ENCODE measurements at places on chromosomes 5 and 9.

DNA sequence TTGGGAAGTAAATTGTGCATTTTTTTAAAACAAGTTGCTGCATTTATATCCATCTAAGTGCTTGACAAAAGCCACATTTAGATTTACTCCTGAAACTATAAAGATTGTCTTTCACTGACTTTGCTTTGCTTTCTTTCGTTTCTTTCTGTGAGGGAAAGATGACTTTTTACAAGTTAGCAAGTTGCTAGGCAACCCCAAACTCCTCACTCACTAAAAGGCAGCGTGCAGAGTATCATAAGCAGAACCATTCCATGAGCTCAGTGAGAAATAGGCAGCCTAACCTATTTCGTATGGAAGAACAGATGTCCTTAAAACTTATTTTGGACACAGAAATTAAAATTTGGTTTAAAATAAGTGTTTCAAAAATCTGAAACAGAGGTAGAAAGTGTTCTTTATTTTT lies 29.0 kb downstream of the KLF9 start:
- DNase-seq = no peak

GRCh38 chr5:116492776-116493175 lies 81.8 kb downstream of the SEMA6A start:
- DNase-seq = no peak

DNA sequence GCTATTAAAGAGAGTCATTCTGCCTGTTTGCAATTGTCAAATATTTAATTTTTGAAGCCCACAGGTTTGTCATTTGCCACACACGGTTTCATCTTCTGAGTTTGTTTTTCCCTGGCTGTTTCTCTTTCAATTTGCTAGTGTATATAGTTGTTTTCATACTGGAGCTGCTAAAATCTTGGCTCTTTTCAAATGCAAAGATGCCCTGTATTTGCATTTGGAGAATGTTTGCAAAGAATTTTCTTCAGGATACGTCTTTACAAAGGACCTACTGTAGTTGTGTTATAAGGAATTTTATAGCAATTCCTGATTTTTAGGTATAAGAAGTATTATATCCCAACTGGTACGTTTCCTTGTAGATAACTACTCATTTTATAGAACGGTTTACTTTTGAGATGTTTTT lies 48.0 kb downstream of the IZUMO3 start:
- DNase-seq = no peak

DNA sequence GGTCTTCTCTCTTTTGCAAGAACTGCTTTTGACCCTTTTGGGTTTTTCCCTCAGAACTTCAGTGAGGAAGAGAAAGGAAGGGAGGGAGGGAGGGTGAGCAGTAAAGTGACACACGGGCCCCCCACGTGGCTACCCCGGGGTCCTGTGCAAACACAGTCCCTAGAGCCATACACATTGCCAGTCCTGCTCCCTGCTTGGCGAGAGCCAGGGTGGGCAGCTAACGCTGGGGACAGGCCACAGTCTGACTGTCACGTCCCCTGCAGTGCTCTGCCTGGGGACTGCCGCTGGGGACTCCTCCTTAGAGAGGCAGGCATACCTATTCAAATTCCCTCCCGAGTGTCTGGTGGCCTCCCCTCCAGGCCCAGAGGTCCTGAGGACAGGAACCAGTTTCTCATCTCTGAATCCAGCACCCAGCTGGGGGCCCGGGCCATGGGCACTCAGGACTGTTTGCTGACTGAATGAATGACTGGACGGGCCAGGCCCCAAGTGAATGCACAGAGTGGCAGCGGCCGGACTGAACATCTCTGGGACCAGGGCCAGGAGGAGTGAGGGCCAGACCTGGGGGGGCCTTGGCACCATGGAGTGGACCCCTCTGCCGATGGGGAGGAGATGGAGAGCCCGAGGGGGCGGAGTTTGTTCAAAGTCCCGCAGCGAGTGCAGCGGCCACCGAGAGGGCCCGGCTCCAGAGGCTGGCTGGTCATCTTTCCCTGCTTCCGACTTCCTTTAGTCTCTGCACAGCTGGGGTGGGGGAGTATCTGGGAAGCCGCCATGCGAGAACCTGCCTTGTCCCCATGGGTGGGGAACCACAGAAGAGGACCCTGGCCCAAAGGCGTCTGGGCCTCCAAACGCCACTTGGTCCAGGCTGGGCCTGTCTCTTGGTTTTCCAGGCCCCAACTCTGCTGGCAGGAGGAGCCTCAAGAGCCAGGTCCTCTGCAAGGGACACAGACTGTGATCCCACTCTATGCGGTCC lies 5.8 kb downstream of the CCDC187 start:
- DNase-seq = no peak

GRCh38 chr9:88166660-88167059 lies 28.4 kb upstream of the SPATA31C2 start:
- no peak for DNase-seq

Measured in stimulated activated CD8-positive, alpha-beta memory T cell treated with anti-CD3 and anti-CD28 coated beads, Interleukin-4, amount 100 ng/mL, for 24 hours (primary cell).